Dermis blood vessel endothelial cell (primary cell): ENCODE measurements at places on chromosomes 2 and 18.

- DNase-seq: no peak
Measured at GRCh38 chr2:26324903-26325302, 21.0 kb upstream of the SELENOI start.

DNA sequence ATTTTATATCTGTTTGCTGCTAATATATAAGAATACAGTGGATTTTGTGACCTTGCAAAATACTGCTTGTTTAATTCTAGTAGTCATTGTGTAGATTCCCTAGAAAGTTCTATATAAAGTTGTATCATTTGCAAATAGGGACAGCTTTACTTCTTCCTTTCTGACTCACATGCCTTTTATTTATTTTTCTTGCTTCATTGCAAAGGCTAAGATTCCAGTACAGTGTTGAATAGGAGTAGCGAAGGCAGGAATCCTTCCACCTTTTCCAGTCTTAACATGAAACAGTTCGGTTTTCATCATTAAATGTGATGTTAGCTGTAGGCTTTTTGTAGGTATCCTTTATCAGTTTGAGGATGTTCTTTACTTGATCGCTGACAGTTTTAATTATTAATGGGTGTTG lies 58.1 kb downstream of the DGKD start:
- no peak for DNase-seq

DNA sequence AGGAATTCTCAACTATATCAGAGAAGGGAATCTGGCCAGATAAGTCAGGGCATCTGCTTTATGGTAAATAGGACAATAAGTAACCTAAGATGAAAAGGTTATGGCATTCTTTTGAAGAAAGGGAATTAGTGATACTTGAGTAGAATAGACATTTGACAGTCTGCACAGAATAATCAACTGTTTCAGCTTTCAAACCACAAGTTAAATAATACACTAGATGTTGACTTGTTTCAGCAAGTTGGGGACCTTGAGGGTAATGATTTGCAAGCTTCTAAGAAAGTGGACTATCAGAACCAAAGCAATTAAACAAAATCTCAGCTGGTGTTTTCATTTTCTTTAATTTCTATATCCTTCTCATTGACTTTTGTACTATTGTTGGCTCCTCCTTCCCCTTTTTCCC lies 54.5 kb downstream of the SLC39A10 start:
- no peak for DNase-seq

DNA sequence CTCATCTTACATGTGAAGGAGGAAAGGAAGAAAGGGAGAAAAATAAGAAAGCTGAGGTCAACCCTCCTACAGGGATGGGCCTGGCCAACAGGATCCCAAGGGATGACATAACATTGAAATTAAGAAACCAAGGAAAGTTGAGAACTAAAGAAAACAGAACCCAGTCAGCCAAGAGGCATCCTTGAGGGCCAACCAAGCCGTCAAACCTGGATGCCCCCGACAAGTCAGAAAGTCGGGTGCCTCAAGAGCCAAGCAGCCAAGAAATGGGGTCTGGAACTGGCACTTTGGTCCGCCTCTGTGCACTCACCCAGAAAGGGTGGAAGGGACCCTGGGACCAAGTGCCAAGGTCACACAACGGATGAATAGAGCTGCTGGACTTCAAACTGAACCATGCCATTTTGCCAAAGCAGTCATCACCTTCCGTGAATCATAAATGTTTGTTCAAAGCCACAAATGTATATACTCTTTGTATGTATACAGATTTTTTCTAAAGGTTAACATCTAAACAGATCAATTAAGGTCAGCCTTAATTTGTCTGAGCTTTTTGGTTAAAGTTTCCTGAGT lies 27.0 kb upstream of the PTPN4 start:
- no peak for DNase-seq

- no peak for DNase-seq
Measured at GRCh38 chr18:10521566-10521965, 4.3 kb upstream of the NAPG start.

- DNase-seq: no peak
Measured at GRCh38 chr18:59742325-59743111, 45.3 kb upstream of the CCBE1 start.

GRCh38 chr18:58397385-58398132 lies 231.3 kb downstream of the ALPK2 start:
- DNase-seq: no peak

DNA sequence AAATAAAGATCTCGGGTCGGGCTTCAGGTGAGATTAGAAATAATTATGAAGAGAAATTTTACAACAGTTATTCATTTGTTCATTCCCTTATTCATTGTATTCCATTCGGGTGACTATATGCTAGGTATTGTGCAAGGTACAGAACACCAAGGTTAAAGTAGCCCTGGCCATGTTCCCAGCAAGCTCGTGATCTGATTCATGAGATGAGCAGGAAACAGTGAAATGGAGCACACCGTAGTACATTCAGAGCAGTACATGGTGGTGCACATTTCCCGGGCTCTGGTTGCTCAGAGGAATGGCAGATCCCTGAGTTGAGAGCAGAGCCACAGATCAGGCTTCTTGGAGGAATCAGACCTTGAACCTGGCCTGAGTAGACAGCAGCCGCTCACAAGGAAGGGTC lies 87.7 kb downstream of the PRKRA start:
- DNase-seq: no peak
